Right ventricle myocardium superior (tissue), 1 donor: ENCODE measurements at places on chromosomes 6 and 20.

- DNase-seq: no peak
These were observed 176.9 kb upstream of the PRND start for GRCh38 chr20:4544765-4545164.

- DNase-seq: no peak
These were observed 71.2 kb downstream of the QRSL1 start for GRCh38 chr6:106700581-106700980.

- no peak for DNase-seq
These were observed 63.2 kb downstream of the PKIB start for GRCh38 chr6:122673343-122673961.

DNA sequence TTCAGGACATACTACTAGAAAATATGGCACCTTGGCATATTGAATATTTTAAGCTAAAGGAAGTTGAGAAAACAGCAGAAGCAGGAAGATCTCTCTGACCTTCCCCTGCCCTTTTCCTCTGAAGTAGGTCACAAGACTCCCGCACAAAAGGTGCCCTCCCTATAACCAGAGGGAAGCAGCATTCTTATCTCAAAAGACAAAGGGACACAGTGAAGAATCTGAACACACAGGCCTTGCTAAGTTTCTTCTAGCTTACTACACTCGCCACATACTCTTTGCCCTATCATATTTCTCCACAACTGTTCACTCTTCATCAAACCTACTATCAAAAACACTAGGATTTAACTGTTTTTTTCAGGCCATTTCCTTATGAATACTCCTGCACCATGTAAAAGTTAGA is 151.2 kb downstream of the ELOVL4 start:
- no peak for DNase-seq

DNA sequence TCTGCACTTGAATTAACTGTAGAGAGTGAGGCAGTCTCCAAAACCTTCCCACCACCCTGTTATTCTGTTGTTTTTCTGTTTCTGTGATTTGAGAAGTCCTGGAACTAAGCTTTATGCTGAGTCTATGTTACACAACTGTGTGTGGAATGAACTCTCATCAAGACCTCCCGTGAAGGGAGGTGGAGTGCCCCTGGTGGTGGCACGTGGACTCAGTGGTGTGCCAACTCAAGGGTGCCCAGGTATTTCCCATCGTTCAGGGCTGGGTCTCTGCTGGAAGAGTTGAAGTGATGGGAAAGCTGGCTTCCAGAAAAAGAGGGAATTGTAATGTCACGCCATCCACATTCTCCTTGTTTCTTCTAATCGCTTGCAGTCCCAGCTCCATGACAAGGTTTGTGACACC is 374.2 kb downstream of the SMOC2 start:
- no peak for DNase-seq

DNA sequence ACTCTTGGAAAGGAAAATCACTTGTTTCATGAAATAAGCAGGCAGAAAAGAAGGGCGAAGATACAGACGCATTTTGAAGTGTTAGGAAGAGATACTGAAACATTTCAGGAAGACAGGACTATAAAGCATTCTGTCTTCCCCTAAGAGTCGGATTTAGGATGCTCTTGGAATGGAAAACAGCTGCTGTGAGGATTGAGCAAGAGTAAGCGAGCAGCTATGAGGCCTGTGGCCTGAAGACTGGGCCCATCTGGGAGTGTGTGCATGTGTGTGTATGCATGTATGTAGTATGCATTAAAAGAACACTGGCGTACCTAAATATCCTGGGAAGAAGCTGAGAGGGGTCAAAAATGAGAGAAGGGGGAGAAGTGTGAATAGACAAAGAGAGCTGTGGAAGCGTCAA is 83.6 kb downstream of the SIM1 start:
- no peak for DNase-seq

DNA sequence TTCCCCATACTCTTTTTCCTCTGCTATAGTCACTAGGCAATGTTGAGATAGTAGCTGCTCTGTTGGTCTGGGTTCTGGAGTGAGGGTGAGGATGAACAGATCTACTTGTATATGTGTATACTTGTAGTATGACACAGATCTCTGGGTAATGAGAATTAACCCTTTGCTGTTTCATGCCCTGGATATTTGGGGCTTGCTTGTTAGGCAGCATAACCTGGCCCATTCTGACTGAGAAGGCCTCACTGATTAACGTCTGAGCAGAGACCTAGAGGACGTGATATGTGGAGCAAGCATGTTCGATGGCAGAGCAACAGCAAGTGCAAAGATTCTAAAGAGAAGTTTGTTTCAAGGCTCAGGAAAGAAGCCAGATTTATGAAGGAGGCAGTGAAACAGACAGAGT is 94.4 kb downstream of the TRMT6 start:
- DNase-seq: no peak

DNA sequence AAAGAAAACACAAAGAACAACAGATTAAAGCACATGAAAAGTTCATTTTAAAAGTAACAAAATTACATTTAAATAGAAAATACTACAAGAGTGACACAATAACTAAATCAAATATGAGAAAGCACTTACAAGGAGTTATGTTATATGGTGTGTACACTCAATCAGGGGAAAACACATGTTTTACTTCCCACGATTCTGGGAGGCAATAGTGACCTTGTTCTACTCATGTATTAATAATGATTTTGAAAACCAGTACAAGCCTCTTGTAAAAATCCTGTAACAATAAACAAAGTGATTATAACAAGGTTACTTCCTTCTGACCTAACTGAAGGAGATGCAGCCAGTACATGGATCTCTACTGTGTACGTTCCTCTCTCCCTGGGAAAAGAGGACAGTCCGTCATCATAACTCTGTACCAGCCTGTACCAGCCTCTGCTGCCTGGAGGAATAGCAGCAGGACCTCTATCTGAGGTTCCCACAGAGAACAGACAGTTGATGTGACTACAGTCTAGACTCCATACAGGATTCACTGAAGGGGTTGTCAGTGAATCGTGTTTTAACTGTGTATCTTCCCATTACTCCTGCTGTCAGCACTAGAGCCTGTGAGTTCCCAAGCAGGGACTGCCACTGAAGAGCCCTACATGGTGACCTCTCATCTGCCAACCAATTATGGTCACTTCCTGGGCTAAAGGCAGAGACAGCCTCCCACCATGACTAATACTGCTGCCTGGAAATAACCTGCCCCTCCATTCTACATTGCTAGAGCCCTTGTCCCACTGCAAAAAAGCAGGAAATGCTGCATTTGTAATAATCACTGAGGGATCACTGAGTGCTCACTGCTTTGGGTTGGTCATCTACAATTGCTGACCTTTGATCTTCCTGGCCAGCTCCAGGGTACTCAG is 149.7 kb downstream of the KIF16B start:
- DNase-seq: no peak

DNA sequence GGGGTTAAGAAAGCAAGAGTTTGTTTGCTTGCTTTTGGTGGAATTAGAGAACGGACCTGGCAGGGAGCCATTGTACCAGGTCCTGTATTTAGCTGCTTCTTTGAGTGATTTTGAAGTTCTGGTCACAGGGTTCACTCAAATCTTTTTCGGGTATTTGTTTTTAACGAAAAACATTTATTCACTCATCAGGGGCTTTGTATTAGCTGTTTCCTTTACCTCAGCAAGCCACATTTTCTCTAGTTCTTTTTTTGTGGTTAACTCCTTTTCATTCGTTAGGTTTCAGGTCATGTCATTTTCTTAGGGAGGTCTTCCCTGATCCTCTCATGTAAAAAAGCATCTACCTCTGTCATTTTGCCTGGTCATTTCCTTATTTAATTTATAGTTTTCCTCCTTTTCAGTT is 1502.2 kb downstream of the GRIK2 start:
- DNase-seq: no peak

- DNase-seq: no peak
These were observed 66.0 kb downstream of the DTD1 start for GRCh38 chr20:18653736-18654447.

DNA sequence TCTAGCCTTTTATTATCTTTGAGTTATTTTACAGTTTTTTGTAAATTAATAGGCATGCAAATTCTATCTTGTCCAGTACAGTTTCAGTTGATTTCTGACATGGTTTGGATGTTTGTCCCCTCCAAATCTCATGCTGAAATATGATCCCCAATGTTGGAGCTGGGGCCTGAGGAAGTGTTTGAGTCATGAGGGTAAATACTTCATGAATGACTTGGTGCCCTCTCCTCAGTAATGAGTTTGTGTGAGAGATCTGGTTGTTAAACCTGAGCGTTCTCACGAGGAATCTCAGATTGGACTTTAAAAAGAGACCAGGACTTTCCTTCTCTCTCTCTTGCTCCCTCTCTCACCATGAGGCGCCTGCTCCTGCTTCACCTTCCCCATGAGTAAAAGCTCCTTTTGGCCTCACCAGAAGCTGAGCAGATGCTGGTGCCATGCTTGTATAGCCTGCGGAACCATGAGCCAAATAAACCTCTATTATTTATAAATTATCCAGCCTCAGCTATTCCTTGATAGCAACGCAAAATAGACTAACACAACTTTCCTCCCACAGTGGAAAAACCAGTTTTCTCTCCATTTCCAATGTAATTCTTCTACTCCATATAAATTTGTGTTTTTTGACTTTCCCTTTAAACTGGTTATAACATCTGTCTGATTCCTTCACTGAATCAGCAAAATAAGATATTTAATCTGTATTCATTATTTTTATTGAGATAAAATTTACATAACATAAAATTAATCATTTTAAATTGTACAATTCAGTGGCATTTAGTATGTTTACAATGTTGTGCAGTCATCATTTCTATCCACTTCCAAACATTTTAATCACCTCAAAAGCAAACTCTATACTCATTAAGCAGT is 78.7 kb upstream of the PRSS16 start:
- DNase-seq: no peak

DNA sequence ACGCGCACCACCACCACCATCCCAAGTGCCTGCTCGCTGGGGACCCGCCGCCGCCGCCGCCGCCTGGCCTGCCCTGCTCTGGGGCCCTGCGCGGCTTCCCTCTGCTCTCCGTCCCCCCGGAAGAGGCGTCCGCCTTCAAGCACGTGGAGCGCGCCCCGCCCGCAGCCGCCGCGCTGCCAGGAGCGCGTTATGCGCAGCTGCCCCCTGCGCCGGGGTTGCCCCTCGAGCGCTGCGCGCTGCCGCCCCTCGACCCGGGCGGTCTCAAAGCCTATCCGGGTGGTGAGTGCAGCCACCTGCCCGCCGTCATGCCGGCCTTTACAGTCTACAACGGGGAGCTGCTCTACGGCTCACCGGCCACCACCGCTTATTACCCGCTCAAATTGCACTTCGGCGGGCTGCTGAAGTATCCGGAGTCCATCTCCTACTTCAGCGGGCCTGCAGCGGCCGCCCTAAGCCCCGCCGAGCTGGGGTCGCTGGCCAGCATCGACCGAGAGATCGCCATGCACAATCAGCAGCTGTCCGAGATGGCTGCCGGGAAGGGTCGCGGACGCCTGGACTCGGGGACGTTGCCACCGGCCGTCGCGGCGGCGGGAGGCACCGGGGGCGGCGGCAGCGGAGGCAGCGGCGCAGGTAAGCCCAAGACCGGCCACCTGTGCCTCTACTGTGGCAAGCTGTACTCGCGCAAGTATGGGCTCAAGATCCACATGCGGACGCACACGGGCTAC is 7.2 kb downstream of the PRDM13 start:
- DNase-seq: no peak

DNA sequence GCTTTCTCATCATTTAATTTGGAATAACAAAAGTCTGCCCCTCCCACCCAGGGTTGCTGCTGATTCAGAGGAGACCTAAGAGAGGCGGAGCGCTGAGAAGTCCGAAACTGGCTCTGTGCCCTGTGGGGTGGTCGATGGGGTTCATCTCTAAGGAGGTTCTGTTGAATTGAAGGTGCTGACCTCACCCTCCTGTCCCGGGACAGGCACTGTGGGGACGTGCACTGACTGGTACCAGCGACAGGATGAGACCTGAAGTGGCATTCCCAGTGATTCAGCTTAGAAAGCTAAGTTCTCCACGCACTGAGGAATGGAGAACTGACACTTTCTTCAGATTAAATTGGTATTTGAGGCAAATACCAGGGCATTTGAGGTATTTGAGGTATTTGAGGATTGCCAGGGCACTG is 1.3 kb downstream of the GUCA1B start:
- DNase-seq: no peak

DNA sequence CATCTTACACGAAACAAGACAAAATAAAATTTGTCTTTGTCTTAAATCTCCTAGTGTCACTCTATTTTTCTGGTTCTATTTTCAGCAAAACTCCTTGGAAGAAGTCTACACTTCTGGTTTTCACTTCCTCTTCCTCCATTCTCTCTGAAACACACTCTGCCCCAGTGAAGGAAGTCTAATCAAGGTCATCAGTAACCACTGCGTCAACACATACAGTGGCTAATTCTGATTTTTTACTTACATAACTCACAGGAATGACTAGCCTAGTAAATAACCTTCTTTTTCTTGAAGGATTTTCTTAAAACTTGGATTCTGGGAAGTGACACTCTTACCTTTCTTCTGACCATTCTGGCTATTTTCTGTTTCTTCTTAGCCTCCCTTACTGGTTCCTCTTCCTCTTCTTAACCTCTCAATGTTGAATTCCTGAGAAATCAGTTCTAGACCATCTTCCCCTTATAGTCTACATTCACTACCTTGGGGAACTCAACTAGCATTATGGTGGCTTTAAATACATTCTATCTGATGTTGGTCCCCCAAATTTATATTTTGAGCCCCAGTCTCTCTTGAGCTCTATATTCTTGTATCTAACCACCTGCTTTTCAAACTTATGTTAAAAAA is 37.5 kb downstream of the AIG1 start:
- DNase-seq: no peak

DNA sequence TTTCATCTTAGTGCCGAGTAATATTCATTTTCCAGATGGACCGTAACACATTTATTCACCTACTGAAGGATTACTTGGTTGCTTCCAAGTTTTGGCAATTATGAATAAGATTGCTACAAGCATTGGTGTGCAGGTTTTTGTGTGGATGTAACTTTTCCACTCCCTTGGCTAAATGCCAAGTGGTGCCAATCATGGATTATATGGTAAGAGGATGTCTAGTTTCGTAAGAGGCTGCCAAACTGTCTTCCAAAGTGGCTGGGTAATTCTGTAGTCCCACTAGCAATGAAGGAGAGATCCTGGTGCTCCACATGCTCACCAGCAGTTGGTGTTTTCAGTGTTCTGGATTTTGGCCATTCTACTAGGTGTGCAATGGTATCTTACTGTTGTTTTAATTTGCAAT is 117.1 kb downstream of the IRF4 start:
- no peak for DNase-seq

DNA sequence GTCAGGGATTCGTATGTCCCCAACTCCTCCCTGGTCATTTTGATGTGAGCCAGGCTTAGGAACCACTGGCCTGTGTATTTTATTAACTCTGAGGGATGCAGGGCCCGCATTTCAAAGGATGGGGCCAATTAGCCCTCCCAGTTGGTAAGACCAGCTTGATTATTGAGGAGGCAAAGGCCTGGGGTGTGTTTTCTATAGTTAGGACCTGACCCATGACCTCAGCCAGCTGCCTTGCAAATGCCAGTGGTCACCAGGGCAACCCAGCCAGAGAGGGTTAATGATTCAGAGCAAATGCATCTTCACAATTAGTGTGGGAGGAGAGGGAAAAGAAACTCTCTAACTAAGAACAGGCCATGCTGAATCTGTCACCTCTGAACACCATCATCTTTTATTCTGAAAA is 835.4 kb downstream of the MAFB start:
- no peak for DNase-seq
